ENCODE measurements at places on chromosomes 3 and 15.

- DNase-seq: no peak
These were observed 31.5 kb downstream of the GNB5 start for GRCh38 chr15:52159645-52160044.

DNA sequence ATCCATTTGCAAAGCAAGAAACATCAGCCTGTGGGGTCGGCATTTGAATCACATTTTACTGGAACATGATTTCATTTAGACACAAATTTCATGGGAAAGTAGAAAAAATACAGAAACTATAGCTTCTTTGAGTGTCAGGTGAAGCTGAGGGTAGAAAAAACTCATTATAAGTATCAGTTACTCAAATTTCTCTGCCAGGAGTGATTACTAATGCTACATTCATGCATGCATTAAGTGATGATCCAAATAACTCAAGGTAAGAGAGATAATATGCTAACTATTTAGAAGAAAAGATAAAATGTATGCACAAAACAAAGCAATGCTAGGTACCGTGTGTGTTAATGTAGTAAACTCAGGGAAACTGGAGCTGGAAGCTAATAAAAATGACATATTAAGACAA lies 406.0 kb downstream of the GAP43 start:
- no peak for DNase-seq

GRCh38 chr3:139774560-139775302 lies 97.0 kb upstream of the NMNAT3 start:
- peak; percentile 11 for DNase-seq

DNA sequence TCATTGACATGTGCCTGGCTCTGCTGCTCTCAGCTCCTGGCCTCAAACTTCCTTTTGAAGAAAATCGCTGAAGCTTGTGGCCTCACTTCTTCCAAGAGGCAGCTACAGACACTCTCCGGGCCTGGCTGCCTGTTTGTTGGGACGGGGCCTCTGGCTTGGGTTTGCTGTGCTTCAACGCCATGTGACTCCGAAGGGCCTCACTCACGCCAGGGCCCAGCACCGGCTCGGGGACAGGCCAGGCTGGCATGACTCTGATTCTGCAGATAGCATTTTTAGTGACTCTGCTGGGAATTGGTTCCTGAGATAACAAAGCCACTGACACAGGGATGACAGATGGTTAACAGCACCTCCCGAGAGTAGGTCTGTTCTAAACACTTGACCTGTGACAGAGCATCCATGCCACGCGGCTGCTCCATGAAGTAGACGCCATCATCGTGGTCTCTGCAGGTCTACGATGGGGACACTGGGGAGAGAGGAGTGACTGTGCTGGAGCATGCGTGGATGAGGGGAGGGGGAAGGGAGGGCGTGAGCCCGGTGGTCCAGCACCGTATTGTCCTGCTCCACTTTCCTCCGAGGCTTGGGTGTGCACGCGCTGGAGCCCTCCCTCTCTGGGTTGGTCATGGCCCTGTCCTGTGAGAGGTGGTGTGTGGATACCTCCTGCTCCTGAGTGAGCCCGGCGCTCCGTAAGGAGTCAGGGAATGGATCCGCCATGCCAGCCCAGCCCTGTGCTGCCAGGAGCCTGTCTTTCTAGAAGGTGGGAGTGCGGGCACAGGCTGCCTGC lies 133.6 kb downstream of the TJP1 start:
- DNase-seq: no peak

Data from fibroblast of pulmonary artery (primary cell).